Spleen (tissue), 13 donors: ENCODE measurements at places on chromosomes 2 and 18.
A peak's percentile ranks its signal among the peaks of the same experiment; 100 is the strongest.

- no peak for DNase-seq
Observed at GRCh38 chr2:67668538-67668937, 271.4 kb downstream of the ETAA1 start.

DNA sequence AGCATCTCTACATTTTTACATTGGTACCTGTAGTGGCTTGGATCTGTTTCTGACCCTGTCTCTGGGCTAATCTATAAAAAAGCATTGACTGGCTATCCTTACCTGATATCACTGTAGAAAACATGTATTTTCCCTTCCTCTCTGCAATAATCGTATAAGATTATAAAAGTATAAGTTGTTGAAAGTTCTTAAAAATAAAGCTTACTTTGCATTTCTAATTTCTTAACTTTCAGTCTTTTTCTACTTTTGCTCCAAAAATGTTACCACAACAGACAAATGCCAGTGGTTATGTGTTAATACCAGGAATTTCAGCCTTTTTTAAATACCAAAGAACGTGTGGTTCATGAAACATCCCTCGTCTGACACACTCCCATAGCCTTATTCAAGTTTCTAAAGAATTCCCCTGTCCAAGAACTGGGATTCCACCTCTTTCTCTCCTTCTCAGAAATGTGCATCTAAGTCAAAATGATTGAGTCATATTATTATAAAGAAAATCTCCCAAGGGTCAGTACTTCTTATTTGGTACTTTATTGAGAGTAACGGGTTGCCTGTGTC lies 28.5 kb upstream of the ACKR3 start:
- no peak for DNase-seq

DNA sequence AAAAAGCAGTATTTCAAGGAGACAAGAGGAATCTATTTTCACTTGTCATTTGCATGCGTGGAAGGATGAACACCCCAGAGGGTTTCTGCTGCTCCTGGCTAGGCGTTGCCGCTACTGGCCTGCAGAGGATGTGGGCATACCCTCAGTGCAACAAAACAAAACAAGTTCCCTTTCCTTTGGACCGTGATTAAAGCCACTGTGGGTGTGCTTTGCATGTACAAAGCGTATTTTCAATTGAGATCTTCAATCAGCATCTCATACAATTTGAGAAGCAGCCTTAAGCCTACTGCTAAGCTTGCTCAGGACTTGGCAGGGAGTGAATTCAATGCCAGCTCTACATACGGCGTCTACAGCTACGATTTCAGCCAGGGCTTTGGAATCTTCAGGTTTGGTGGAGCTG lies 298.4 kb downstream of the LPIN1 start:
- peak; percentile 89 for DNase-seq

GRCh38 chr2:204258890-204259289 lies 286.4 kb upstream of the PARD3B start:
- DNase-seq, result no peak
